GM04503 (cell line): ENCODE measurements at places on chromosomes 1 and 21.
A peak's percentile ranks its signal among the peaks of the same experiment; 100 is the strongest.

GRCh38 chr1:178275049-178275448 lies 181.1 kb downstream of the RASAL2 start:
- DNase-seq = no peak

GRCh38 chr1:206723805-206724472 lies 39.2 kb downstream of the MAPKAPK2 start:
- DNase-seq = no peak

GRCh38 chr1:4713669-4714068 lies 59.3 kb downstream of the AJAP1 start:
- no peak for DNase-seq

GRCh38 chr21:25039461-25040380 lies 567.6 kb downstream of the MRPL39 start:
- no peak for DNase-seq

- DNase-seq = peak; percentile 50
Measured at GRCh38 chr1:235077571-235078479, 50.8 kb downstream of the TOMM20 start.

- DNase-seq = no peak
Measured at GRCh38 chr1:245133995-245134715, 20.6 kb upstream of the KIF26B start.
